ENCODE measurements at places on chromosomes 6 and 20.

DNA sequence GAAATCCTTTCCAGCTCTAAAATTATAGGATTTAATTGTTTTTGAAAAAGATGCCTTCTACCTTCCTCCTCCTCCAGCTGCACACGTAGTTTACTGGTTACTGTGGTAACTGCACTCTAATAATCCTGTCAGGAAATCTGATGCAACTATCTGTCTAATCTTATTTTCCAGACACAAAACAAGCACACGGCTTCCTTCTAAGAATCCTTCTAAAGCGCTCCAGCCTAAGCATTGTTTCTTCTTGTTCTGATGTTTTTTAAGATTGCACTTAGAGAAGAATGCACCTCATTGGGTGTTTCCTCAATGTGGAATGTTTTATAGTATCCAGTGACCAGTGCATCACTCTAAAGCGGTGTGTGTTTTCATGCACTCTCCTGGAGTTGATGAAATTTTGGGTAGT, 63.6 kb downstream of the CARMIL1 start:
- DNase-seq = no peak

DNA sequence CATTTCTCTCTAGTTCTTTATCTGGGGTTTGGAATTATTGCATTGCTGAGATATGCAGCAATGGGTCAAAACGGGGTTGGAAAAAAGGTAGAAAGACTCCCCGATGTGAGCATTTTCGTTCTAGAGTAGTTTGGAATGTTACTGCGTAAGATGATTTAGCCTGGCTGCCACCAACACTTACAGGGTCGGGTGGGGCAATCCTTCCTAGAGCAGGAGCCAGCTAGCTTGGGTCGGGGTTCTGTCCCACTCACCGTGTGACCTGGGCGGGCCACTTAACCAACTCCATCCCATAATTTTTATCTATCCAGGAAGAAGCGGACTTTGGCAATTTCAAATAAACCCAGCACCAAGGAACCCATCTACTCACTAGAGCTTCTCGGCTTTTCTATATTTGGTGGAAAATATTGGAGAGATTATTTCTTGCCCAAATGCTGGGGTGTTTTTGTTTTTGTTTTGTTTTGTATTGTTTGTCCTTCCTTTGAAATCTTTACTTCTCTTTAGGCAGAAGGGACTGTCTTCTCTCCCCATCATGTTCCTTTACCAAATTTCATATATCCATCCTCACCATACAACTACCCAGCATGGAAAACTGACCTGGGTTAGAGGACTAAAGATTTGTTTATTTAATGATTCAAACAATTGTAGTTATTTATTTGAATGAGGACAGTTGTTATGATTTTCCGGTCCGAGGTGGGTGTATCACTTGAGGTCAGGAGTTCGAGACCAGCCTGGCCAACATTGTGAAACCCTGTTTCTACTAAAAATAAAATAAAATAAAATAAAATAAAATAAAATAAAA, 72.4 kb downstream of the GPX5 start:
- no peak for DNase-seq

DNA sequence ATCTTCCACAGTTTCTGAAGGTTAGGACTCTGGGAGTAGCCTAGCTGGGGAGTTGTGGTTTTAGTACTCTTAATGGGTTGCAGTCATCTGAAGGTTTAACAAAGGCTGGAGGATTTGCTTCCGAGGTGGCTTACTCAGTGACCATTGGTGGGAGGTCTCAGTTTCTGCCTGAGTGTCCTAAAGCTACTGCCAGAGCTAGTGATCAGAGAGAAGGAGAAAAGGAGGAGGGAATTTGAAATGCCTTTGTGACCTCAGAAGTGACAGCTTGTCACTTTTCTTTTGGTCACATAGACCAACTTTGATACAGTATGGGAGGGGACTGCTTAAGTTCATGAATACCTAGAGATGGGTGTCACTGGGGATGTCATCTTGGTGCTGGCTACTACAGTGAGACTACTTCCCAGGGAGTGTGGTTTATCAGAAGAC, 41.3 kb downstream of the NCOA3 start:
- DNase-seq = no peak

GRCh38 chr20:58778760-58779159, 71.9 kb downstream of the GNAS-AS1 start:
- no peak for DNase-seq

DNA sequence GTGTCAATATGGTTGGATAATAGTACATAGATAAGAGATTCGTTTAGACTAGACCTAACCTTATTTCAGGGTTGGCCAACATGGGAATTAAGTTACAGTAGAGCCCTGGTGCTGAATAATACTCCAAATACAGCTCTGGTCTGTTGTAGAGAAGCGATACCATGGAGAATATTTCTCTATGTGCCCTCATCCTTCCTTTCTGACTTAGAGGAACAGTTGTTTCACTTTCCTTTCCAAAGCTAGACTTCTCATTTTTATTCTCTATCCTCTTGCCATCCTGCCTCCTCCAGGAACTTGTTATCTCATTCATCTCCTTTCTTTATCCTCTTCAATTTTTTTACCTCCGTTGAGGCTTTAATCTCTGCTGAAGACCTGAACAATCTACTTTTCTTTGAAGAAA, 68.9 kb downstream of the EDN1 start:
- no peak for DNase-seq

- no peak for DNase-seq
These were observed 162.7 kb downstream of the RALGAPA2 start for GRCh38 chr20:20549704-20550103.

DNA sequence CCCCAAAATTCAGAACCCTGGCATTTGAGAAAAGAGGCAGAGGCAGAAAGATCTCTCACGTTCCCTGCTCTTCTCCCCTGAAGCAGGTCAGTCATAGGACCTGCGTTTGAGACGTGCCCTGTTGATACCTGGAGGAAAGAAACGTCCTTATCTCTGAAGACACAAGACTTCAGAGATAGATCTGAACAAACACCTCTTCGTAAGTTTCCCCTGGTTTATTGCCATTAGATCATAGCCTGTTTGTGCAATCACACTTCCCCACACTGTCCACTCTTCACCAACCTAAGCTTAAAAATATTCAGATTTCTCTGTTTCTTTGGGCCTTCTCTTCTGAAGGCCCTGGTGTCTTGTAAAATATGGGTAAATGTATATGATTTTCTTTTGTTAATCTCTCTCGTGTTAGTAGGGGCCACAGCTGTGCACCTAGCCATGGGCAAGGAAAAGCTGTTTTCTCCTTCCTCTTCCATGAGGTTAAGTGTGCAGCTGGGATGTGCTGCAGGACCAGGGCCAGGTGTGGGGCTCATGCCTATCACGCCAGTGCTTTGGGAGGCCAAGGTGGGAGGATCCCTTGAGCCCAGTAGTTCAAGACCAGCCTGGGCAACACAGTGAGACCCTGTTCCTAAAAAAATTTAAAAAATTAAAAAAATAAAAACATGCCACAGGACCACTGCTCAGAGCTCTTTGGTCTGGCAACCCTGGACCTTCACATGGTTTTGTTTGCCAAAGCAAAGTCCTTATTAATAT, 4.7 kb upstream of the SLC22A2 start:
- DNase-seq = no peak

- no peak for DNase-seq
These were observed 5.2 kb upstream of the SLC22A1 start for GRCh38 chr6:160116411-160116810.

DNA sequence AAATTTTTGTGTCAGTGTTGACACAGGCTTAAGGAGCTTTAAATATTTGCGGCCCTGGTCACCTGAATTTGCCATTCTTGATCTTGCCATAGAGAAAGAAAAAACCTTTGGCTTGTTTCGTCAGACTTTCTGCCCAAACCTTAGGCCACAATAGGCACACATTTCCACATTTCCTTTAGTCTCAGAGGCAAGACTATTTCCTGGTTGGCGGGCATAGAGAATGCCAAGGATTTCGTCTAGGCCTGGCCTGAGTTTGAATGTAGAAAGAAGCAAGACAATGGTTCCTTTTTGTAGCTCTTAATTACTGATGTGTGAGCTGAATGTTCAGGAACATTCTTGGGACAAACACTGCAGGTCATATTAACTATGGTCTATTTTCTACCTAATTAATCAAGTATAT, 108.1 kb downstream of the TRMT11 start:
- DNase-seq = no peak

DNA sequence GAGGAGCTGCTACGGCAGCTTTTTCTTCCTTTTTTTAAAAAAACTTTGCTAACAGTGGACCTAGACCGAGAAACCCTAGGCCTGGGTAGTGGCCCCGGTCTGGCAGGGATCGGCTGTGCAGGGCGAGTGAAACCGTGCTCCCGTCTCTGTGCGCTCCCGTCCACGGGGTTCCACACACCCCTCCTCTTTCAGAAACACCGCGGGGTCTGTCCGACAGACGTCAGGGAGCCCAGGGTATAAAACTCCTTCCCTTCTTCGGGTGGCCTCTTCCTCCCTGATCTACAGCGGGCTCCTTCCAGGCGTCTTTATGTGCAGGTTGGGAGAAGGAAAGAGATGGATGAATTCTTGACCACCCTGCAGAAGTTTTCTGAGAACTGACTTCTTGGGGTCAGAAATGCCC, 27.1 kb upstream of the SMOC2 start:
- no peak for DNase-seq

DNA sequence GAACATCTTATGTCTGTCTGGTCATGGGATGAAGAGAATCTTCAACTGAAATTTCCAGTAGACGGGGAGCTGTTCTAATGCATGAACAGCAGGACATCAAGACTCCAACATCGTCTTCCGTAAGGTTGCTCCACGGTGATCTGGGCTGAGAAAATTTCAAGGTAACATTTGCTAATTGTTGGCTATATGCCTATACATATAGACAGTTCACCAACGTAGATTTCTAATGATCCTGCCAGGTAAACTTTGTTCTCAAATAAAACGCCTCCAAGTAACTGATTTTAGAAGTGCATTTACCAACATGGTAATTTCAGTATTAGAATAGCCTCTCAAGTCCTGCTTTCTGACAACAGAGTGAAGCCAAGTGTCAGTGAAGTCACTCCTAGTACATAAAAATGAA, 11.3 kb upstream of the PXDC1 start:
- no peak for DNase-seq

DNA sequence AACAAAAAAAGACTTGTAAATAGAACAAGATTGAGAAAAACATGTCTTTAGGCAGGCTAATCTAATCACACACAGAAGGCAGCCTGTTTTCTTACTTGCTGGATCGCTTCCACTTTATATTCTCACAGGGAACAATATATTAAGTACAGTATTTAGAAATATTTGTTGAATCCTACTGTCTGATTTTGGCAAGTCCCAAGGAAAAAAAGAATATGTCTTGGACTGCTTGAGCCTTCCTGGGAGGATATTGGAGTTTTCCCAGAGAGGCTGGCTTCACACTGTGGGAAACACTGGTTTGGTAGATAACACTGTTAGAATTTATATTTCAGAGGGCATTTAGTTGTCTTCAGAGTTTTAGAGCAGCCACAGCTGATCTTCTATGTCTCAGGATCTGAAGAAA, 229.7 kb downstream of the PRL start:
- DNase-seq = no peak

GRCh38 chr6:82381278-82381677, 17.7 kb downstream of the TPBG start:
- DNase-seq = no peak

DNA sequence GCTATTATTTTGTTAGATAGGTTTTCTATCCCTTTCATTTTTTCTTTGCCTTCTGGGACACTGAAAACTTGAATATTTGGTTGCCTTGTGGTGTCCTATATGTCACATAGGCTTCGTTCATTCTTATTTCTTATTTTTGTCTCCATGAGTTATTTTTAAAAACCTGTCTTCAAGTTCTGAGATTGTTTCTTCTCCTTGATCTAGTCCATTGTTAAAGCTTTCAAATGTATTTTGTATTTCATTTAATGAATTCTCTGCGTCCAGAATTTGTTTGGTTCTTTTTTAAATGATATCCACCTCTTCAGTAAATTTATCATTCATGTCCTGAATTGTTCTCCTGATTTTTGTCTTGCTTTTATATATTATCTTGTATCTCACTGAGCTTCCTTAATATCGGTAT, 243.2 kb upstream of the BMP2 start:
- DNase-seq = no peak

DNA sequence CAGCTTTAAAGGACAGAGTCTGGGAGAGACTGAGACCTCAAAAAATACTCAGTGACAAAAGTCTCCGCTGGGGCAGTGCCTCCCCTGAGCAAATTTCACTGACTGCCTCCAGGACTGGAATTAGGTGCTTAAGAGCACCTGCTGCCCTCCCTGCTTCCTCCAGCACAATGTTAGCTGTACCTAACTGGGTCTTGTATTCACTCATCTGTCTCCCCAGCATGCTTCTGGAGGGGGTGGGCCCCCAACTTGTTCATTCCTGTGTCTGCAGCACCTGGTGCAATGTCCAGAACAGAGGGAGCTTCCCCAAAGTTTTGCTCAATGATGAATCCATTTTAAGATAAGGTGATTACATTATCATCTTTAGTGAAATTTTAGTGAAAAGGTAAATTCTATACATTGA, 650.7 kb downstream of the KIF16B start:
- DNase-seq = no peak

- DNase-seq = no peak
These were observed 84.9 kb downstream of the ASCC3 start for GRCh38 chr6:100796049-100796823.

DNA sequence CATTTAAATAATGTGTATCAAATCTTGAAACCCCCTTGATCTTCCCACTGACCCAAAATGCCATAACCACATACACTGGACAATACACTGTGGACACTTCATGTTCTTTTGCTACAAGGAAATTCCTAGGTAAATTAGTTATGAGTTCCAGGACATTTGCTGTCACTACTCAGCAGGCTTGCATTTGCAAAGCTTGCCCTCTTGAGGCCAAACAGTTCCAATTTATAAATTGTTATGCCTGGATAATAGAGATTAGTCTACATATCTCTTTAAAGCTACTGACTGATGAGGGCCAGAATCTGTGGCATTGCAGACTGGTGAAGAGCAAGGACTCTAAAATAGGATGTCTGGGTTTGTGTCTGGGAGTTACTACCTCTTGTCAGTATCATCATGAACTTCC, 17.4 kb upstream of the RAB32 start:
- no peak for DNase-seq

- DNase-seq = no peak
These were observed 199.5 kb downstream of the ADGRB3 start for GRCh38 chr6:68834551-68834950.

- no peak for DNase-seq
These were observed 11.0 kb upstream of the SNRPC start for GRCh38 chr6:34746104-34746846.

DNA sequence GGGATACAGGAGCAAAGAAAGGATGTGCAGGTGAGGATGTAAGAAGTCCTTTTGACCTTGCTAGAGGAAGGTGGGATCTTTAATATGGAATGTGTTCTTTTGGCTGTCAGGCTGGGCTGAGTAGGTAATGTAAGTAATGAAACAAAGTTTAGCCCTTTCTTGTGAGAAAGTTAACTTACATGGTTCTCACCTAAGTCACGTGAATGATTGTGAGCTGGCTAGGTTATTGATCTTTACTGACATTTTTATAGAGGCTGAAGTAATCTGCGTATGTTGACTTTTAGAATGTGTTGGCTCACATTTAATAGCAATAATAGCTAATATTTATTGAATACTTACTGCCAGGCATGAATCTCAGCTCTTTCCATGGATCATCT, 2.6 kb downstream of the TOP1 start:
- DNase-seq = no peak

- no peak for DNase-seq
These were observed 47.6 kb downstream of the MDGA1 start for GRCh38 chr6:37650071-37650481.

- DNase-seq = no peak
These were observed 140.1 kb upstream of the SPACA1 start for GRCh38 chr6:87907521-87907920.

GRCh38 chr6:160331753-160332152, 16.4 kb upstream of the SLC22A3 start:
- no peak for DNase-seq

Measured in stimulated activated CD4-positive, alpha-beta T cell treated with anti-CD3 and anti-CD28 coated beads, Interleukin-4, amount 100 ng/mL, for 1 hour (primary cell).